ENCODE measurements at places on chromosomes 5 and 9.

GRCh38 chr9:19373527-19373926 lies 6.5 kb downstream of the RPS6 start:
- DNase-seq, result no peak

GRCh38 chr5:132190161-132190817 lies 37.4 kb downstream of the P4HA2 start:
- DNase-seq, result no peak

GRCh38 chr5:11791792-11792191 lies 112.5 kb downstream of the CTNND2 start:
- DNase-seq, result no peak

DNA sequence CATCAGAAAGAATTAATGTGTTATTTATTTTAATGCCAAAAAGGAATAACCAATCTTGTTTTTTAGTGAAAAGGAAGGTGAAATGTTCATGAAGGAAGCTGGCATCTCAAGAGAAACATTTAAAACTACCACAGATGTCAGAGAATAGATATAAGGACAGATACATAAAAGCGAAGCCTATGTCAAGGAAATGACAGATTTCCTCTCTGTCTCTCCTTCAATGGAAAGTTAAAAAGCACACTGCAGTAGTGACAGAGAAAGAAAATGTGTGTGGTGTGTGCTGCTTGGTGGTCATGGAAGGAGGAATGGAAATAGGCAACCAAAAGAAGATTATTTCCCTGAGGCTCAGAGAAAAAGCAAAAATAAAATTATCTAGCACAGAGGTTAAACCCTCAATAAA lies 9.2 kb downstream of the WNT8A start:
- no peak for DNase-seq

- DNase-seq, result no peak
Measured at GRCh38 chr5:83034528-83035207, 42.5 kb downstream of the TMEM167A start.

- DNase-seq, result no peak
Measured at GRCh38 chr9:106960258-106960657, 97.3 kb downstream of the ZNF462 start.
